Right atrium auricular region (tissue), 2 donors: ENCODE measurements at places on chromosomes 5 and 9. TPM values are rescaled to one million over a fixed set of nuclear protein-coding genes. Genes with fewer than 3 reads are reported as not detected.

- DNase-seq, result no peak
Measured at GRCh38 chr9:96564217-96564616, 55.4 kb downstream of the CDC14B start.

- DNase-seq, result no peak
Measured at GRCh38 chr5:77181173-77181572, 29.3 kb upstream of the PDE8B start.

- DNase-seq, result no peak
Measured at GRCh38 chr5:76696251-76696650, 19.7 kb upstream of the F2R start.

GRCh38 chr5:36660397-36661049, 54.1 kb downstream of the SLC1A3 start:
- DNase-seq, result no peak

DNA sequence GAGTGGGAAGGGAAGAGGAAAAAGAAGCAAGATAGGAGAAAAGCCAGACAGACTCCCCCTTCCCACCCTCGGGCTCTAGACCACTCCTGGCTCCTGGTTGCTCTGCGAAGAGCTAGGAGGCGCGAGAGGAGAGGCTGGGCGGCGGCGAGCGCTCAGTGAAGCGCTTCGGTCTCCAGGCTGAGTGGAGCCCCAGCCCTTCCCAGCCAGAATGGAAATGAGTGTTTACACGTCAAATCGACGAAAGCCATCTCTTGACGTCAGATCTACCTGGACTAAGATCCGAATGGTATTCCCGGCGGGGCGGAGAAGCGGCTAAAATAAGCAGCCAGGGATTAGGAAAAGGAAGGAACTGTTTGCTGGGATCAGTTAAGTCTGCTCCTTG, at the start of gene PCSK1:
Gene PCSK1, minus strand, starts transcription at position 183 of the 382 bp plus-strand sequence. CDS start 206 bp downstream, outside the sequence.
- DNase-seq, result no peak

- no peak for DNase-seq
Measured at GRCh38 chr5:148179234-148179824, 11.0 kb downstream of the SPINK14 start.

The MCTP1 gene
- total RNA-seq, result 5.1 TPM

The PTGS1 gene
- 46.0 TPM for total RNA-seq

DNA sequence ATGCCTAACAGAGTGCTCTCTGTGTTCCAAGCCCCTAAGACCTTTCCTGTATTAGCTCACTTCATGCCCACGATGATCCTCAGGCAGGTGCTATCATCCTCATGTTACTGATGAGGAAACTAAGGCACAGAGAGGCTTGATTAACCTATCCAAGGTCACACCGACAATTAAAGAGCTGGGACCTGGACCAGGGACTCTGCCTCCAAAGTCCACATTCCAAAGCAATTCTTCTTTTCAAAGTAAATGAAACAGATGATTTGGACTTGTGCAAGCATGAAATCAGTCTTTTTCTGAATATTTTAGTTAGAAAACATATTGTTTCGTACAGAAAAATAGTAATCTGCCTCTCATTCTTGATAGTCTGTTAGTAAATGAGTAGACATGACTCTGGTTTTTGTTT, 18.1 kb upstream of the RASEF start:
- DNase-seq, result no peak

DNA sequence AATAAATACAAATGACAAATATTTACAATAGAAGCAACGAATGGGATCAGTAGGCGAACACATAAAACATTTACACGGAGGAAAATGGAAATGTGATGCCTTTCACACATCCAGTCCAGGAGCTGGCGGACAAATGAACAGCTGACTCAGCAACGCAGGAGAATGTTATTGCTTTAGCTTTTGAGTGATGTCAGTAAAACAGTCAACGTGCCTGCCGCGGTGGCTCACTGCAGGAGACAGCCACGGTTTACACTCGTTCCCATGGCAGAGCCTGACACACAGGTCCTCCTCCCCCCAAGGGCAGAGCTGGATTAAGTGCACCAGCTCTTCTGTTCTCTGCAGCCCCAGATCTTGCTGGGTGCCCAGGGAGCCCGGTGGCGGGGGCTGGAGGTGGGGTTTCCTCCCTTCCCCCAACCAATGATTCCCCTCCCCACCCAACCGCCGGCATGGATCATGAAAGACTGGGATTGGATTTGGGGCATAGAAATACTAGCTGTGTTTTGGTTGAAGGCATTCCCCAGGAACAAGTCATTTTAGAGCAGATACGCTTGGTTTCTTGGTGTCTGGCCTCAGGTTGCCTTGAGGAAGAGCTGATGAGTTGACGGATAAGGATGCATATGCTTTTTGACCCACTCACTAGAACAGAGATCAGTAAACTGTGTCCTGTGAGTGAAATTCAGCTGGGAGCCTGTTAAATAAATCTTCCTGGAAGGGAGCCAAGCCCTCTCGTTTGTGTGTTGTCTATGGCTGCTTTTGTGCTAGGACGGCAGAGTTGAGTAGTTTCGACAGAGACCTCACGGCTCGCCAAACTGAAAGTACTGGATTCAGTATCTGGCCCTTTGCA, 12.5 kb downstream of the STC2 start:
- DNase-seq, result no peak
